ENCODE measurements at places on chromosomes 16 and 17.

DNA sequence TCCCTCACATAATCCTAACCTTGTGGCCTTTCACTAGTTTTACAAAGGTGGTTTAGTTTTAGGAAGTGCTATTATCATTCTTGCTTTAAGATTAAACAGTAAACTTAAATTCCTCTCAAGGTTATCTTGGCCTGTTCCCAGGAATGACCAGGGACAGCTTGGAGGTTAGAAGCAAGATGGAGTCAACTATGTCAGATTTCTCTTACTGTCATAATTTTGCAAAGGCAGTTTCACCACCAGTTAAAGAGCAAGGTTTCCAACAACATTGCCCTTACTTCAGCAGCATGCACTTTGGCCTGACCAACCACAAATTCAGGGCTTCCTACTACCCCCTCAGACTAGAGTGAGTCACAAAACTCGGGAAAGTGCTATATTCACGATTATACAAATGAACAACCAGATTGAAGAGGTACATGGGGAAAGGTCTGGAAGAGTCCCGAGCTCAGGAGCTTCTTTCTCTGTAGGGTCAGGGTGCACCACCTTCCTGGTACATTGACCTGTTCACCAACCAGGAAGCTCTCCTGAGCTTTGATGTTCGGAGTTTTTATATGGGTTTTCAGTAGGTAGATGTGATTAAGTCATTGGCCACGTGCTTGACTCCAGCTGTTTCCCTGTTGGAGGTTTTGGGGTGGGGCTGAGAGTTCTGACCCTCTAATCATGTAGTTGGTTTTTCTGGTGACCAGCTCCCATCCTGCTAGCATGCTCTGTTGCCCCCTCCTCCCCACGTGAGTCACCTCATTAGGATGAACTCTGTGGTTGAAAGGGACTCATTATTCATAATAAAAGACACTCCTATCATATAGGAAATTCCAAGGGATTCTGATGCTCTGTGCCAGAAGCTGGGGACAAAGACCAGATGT lies 19.4 kb downstream of the RHOT1 start:
- no peak for DNase-seq

GRCh38 chr17:68428498-68429172 lies 28.7 kb downstream of the WIPI1 start:
- no peak for DNase-seq

DNA sequence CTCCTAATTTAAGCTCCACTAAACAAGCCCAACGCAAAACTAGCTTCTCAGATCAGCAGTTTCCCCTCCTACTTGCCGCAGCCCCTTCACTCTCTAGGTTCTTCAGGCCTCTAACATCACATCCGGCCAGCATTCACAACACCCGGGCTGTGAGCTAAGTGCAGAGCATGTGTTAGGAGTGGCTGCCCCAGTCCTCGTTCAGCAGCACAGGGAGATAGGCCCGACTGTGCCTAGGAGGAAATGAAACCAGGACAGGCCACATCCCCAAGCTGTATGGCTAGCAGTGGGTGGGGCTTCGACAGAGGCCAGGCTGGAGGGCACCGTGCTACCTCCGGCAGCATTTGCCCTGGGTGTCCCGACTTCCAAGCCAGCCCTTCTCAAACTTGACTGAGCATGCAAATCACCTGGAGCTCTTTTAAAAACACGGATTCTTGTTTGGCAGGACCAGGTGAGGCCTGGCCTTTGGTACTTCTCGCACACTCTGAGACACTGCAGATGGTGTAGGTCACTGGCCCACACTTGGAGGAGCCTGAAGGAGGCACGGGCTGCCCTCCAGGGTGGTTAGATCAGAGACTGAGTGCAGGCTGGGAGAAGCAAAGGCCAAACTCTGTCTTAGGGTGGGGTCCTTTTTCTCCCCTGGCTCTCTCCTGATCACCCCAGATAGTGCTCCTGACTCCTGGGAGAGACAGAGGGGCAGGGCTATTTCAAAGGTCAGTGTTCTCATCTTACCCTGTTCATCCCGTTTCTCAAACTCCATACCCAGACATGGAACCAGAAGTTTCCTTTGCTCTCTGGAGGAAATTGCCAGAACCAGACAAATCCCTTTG lies 202.0 kb downstream of the C16orf78 start:
- DNase-seq: no peak

GRCh38 chr17:36136036-36136435 lies 32.4 kb downstream of the CCL4 start:
- DNase-seq: no peak

DNA sequence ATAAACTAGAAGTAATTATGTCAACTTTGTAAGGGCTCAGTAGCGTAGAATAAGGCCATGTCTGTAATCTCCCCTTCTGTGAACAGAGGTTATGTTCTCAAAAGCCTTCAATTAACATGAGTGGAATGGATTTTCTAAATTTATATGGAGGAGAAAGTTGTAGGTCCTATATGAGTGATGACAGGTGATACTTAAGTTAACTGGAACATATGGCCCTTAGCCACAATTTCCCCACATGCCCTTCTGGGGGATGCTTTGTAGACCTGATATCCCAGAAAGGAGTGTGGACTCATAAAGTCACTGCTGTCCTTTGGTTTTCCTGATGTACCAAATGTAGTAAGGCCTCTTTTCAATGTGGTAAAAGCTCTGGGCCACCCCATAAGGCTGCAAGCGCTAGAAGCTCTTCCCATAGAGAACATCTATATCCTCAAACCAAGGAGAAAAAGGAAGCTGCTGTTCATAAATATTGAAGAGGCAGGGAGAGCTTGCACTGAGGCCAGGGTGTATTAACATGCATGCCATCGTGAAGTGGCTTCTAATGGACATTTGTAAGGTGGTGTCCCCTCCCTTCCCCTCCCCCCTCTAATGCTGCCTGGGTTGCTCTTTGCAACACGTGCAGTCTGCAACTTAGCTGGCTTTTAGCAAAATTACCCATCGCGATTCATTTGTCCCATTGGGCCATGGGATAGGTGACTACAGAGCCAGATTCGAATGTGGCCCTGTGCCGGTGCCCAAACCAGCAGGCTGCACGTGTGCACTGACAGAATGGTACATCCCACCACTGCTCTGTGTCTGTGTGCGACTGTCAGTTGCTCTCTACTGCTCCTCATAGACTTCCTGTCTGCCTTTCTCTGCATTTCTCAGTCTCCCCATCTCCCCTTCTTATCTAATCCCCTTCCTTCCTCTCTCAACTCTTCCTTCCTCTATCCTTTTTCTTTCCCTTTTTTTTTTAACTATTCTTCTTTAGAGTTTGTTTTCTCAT lies 269.0 kb downstream of the WWOX start:
- DNase-seq: no peak

DNA sequence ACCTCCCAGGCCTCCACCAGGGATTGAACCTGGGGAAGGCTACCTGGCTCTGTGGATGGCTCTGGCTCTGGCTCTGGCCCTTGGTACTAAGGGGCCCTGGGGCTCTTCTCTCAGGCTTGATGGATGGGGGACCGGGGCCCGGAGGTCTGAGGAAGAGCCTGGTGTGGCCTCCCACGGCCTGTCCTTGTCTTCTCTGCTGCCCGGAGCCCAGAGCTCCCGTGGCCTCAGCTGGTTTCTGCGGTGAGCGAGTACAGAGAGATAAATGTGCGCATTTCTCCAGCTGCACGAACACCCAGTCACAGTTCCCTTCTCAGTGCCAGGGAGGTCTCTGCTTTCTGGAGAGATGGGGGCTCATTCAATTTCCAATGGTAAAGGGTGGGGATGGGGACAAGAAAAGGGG lies 9.2 kb downstream of the MGAT5B start:
- DNase-seq: no peak

DNA sequence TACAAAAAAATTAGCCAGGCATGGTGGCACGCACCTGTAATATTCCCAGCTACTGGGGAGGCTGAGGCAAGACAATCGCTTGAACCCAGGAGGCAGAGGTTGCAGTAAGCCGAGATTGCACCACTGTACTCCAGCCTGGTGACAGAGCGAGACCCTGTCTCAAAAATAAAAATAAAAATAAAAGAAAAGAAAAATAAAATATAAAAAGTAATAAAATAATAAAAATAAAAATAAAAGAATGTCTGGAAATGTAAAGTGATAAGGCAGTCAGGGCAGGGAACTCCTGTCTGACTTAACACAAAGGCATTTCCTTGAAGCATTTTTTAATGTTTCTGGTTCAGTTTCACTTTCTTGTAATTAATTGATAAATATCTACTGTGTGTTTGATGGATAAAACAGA lies 34.7 kb upstream of the DNAJA2 start:
- DNase-seq: no peak

GRCh38 chr17:74839990-74840852 lies 19.5 kb downstream of the GRIN2C start:
- no peak for DNase-seq
